ENCODE measurements at places on chromosomes 3 and 15.

DNA sequence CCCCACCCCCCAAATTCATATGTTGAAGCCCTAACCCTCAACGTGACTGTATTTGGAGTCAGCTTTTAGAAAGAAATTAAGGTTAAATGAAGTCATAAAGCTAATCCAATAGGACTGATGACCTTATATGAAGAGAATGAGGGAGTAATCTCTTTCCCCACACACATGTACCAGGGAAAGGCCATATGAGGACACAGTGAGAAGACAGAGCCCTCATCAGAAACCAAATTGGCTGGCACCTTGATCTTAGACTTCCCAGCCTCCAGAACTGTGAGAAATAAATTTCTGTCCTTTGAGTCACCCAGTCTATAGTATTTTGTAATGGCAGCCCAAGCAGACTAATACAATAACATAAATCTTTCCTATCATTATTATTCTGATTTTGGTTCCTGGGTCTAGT lies 194.7 kb upstream of the NANOGP8 start:
- no peak for DNase-seq

DNA sequence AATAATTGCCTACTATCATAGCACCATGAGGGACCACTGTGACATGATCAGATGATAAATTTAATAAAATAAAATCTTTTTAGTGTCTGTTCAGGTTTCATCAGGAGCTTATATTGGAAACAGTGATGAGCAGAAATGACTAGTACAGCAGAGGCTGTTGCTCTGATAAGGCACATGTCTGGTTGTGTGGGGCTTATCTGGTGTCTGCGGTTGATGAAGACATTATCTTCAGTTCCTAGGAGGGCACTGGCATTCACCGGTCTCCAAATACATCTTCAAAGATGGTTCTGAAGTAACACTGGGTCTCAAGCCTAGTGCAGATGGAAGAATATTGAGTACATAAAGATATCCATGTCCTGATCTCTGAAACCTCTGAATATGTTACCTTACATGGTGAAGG lies 125.3 kb downstream of the SUCNR1 start:
- DNase-seq = no peak

GRCh38 chr3:42739401-42740158 lies 33.5 kb downstream of the CCDC13 start:
- DNase-seq = no peak

GRCh38 chr15:48945386-48945785 lies 18.3 kb downstream of the SHC4 start:
- DNase-seq = no peak

DNA sequence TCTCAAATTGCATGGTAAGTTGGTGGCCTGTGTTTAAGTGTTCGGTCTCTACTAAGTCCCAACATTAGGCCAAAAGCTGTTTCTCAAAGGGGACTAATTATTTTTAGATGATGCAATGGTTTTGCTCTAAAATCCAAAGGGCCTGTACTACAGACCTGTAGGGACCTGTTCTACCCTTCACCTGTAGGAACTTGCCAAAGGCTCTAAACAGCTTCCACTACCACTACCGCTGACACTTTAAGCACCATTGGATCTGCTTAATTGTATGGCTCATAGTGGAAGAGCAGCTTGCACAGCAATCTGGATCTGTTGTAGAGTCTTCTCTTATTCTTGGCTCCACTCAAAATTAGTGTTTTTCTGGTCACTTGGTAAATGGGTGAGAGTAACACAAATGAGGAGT lies 346.8 kb downstream of the EPHA6 start:
- DNase-seq = no peak

GRCh38 chr3:71724584-71725270 lies 475 bp downstream of the EIF4E3 start:
- DNase-seq = peak; percentile 29

DNA sequence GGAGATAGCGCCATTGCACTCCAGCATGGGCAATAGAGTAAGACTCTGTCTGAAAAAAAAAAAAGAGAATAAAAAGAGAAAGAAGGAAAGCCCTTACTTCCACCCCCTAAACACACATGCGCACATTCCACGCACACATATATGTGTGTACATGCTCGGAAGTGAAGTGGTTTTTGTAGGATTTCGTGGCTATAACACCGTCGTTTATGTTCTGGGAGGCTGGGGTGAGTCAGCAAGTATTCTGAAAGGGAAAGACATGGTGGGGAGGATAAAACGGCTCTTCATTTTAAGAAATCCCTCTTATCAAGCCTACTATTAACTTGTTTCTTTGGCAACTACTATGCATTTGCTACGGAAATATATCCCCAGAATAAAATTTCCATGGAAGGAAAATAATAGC lies 422.8 kb upstream of the TBL1XR1 start:
- no peak for DNase-seq

DNA sequence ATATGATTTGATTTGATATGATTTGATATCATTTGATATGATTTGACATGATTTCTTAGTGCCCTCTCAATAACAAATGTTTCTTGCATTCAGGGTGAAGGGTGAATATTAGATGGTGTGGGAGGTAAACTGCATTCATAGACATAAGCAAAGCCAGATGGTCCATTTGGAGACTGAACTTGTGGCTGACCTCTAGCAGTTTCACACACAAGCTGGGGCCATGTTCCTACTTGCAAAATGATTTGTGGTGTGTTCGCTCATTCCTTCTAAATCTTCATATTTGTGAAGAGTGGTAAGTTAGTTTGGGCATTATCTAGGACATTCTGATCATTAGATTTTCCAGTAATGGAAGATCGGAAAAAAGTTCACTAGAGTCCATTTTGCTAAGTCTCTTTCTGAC lies 40.5 kb upstream of the CCR4 start:
- DNase-seq = no peak

DNA sequence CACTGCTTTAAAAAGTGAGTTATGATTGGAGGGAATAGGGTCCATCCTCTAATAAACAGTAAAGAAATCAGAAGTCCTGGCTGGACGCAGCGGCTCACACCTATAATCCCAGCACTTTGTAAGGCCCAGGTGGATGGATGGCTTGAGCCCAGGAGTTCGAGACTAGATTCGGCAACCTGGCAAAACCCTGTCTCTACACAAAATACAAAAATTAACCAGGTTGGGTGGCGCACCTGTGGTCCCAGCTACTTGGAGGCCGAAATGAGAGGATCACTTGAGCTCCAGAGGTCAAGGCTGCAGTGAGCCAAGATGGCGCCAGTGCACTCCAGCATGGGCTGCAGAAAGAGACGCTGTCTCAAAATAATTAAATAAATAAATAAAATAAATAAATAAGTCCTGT lies 171.2 kb downstream of the POTEB3 start:
- no peak for DNase-seq

GRCh38 chr3:119580067-119580760 lies 922 bp downstream of the ADPRH start:
- DNase-seq = no peak

DNA sequence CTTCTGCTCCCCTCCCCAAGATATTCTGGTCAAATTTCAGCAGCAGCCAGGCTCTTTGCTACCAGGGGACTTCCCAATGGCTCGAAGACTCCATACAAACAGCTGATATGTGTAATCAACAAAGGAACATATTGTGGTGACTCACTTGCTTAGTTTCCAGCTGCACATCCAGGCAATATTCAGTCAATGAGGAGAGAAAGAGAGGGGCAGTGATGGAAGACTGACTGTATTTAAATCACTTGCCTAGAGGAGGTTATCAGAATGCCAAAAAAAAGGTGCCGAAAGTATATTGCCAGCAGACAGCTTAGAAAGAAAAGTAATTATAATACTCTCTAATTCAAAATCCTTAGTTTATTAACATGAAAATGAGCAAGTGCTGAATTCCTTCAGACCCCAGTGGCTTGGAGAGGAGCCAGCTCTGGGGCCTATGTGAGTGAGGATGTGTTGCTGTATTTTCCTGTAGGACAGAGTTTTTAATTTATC lies 236.5 kb downstream of the LRTM1 start:
- DNase-seq = no peak

DNA sequence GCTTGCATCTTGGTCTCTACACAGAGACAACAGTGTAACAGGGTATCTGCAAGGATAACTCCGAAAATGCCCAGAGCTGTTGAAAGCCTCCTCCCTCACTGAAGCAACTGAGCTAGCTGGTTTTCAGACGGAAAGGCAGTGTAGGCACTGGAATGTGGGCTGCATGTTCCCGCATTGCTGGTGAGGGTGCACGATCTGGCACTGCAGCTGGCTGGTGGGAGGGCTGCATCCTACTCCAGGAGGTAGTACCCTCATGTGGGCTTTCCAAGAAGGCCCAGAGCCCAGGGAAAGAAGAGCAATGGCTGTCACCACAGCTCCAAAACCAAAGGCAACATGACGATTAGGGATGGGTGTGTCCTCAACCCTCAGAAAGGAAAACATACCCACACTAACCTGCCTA lies 28.7 kb upstream of the RPS17 start:
- no peak for DNase-seq

GRCh38 chr15:70519004-70519365 lies 244.4 kb downstream of the UACA start:
- DNase-seq = no peak

GRCh38 chr3:189677667-189678066 lies 46.5 kb downstream of the TP63 start:
- DNase-seq = no peak

DNA sequence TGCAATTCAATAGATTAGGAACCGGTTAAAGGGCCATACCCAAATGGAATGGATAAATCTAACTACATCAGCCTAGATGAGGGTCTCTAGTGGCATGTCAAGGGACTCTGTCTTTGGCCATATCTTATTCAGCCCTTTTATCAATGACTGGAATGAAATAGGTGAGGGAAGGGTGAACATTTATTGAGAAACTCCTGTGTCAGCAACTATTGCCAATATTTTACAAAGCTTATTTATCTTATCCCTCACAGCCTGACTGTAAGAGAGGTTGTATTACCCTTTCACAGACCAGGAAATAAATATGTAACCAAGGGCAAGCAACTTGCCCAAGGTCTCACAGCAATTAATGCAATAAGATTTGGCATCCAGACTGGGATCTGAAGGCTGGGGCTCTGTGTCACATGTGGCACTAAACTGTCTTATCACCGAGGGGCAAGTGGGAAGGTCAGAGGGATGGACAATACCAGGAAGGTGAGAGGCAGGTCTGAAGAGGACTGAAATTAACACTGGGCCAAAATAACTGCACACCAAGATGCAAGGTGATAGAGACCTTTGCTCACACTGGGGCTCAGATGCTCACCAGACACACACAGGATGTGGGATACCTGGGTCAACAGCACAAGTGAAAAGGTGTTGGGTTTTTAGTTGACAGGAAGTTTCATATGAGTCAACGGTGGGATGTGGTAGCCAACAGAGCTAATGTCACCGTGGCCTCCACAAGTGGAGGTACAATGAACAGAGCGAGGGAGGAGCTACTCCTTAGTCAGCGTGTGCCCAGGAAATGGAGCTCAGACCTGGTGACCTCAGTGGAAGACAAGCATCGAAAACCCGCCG lies 261.3 kb downstream of the RPLP1 start:
- DNase-seq = peak; percentile 90

DNA sequence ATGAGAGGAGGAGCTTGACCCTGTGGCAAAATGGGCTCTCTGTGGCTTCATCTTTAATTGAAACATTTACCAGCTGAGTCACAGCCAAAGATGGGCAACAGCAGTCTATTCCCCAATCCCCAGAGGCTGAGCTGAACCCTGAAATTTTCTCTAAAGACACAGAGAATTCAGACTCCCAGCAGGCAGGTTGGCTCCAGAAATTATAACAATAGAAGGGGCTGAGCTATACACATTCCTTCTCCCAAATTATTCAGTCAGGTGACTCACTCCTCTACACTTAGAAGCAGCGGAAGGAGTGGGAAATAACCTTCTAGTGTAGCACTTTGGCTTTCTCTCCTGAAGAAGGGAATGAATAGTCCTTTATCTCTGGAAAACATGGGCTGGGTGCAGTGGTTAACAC lies 264.3 kb upstream of the ARHGEF26 start:
- no peak for DNase-seq

DNA sequence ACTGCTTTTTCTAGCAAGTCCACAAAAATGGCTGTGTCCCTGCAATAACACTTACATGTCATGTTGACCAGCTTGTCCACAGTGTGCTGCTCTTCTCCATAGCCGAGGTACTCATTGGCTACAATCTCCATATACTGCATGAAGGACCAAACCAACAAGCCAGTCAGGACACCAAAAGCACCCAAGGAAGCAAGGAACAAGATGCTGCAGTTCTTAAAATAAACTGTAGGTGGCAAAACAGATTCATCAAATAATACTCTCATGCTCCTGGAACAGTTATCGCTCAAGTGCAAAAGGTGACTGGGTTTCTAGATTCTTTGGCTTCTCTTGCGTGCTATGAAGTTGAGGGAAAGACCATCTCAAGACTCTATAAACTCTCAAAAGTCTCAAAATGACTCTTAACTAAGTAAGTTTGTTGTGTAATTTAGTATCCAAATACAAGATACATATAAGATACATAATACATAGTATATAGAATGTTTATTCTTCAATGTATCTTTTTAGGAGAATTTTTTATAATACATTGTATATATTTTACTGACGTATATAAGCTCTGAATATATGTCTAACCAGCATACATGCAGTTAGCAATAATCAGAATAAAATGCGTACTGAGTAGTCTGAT lies 57.0 kb downstream of the NEK10 start:
- DNase-seq = peak; percentile 16

GRCh38 chr3:146747928-146748327 lies 142.8 kb upstream of the PLSCR5 start:
- no peak for DNase-seq

DNA sequence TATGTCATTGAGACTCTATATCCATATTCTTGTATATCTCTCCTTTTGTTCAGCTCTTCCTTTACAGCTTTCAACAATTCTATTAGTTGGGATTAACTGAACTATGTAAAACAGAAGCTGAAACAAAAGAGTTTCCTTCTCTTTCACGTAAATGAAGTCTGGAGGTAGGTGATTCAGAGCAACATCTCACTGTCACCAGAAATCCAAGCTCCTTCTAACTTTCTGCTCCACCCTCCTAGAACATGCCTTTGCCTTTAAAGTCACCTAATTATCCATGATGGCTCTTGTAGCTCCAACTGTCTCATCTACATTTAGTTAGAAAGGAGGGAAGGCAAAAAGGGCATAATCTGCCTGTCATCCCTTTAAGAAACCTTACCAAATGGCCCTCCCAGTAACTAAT lies 458.2 kb upstream of the MDFIC2 start:
- no peak for DNase-seq

- no peak for DNase-seq
Measured at GRCh38 chr3:194996746-194997145, 274.2 kb downstream of the XXYLT1 start.

GRCh38 chr3:121330118-121330517 lies 215.7 kb downstream of the POLQ start:
- DNase-seq = no peak

DNA sequence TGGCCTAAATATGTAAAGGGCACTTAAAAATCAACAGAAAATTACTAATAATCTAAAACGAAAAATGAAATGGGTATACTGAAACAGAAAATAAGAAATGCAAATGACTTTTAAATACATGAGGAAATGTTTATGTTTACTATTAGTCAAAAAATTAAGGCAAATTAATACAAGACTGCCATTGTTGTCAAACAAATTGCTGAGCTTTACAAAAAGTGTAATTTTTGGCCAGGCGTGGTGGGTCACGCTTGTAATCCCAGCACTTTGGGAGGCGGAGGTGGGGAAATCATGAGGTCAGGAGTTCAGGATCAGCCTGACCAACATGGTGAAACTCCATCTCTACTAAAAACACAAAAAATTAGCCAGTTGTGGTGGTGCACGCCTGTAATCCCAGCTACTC lies 343.9 kb upstream of the SGO1 start:
- DNase-seq = no peak

- no peak for DNase-seq
Measured at GRCh38 chr3:46646700-46647099, 34.4 kb downstream of the FAM240A start.

GRCh38 chr15:33019354-33019981 lies 175.0 kb downstream of the FMN1 start:
- DNase-seq = no peak

GRCh38 chr3:30613133-30613825 lies 6.9 kb downstream of the TGFBR2 start:
- DNase-seq = no peak

Measured in activated CD4-positive, alpha-beta T cell treated with anti-CD3 and anti-CD28 coated beads, Interleukin-2, amount 10 ng/mL, durations not matched to agents 7 days and 5 days (primary cell).